ENCODE measurements at places on chromosomes 7 and 10.

DNA sequence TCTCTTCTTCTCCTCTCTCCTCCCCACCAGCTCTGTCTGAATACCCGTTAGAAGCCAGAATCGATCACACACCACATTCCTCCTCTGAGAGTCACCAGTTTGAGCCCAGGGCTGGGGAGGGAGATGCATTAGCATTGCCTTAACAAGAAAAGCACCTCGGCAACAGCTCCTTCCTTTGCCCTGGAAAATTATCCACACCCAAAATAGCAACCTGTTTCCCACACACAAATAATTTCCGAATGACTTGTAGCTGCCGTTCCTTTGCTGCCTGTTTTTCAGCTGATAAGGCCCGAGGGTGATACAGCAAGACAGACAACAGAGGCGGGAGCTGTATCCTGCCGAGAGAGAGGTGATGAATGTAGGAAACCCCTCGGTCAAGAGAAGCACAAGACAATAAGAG, 91.3 kb downstream of the CPXM2 start:
- no peaks in the 10 kb centered on the region for H3K36me3 ChIP-seq
- DNase-seq = no peak
- H3K27ac ChIP-seq = no peak overlapping the region
- H3K4me3 ChIP-seq = no peak overlapping the region

- no peak overlapping the region for H3K4me3 ChIP-seq
- no peaks in the 10 kb centered on the region for H3K36me3 ChIP-seq
- H3K4me1 ChIP-seq = no peaks in the 10 kb centered on the region
These were observed 74.8 kb upstream of the PALS2 start for GRCh38 chr7:24498439-24498838.

- H3K27ac ChIP-seq = peak overlapping the region; percentile 40
- H3K4me3 ChIP-seq = peak overlapping the region; percentile 38
- no peaks in the 10 kb centered on the region for H3K27me3 ChIP-seq
- DNase-seq = peak; percentile 53
These were observed 162.9 kb downstream of the SH3PXD2A start for GRCh38 chr10:103692436-103692951.

DNA sequence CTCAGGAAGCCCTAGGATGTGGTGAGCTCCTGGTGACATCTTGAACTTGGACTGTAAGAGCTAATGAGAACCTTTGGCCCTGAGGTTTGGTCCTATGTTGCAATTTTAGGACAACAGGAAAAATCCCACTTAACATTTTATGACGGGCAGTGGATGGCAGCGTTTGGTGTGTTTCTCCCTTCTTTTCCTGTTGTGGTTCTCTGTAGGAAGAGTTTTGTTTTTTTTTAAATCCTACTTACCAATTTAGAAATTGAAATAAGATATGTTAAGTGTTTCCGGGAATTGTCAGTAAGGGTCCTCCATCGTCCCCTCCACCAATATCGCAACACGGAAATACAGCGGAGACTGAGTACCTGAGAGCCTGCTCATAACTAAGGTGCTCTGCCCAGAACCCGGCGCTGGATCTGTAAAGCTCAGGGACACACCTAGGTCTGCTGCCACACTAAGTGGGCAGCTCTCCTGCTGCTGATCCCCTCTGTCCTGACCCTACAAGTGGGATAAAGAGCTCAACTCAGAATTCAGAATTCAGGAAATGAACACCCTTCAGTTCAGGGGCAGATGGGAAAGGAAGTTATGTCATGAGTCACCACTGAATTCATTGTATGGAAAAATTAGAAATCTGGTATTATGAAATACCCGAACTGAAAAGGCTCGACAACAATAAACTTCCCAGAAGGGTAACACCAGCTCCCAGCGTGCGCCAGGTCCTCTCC, 9.1 kb upstream of the PROSER2 start:
- no peak overlapping the region for H3K4me3 ChIP-seq
- no peak for DNase-seq
- H3K27ac ChIP-seq = no peak overlapping the region
- no peaks in the 10 kb centered on the region for H3K27me3 ChIP-seq

GRCh38 chr7:37352251-37352880, 96.3 kb downstream of the ELMO1 start:
- no peak for DNase-seq
- peaks cover 7% of the 10 kb centered on the region for H3K4me1 ChIP-seq
- no peaks in the 10 kb centered on the region for H3K36me3 ChIP-seq
- H3K27me3 ChIP-seq = no peaks in the 10 kb centered on the region
- H3K27ac ChIP-seq = no peak overlapping the region

- no peaks in the 10 kb centered on the region for H3K27me3 ChIP-seq
- no peaks in the 10 kb centered on the region for H3K4me1 ChIP-seq
- H3K27ac ChIP-seq = no peak overlapping the region
- DNase-seq = no peak
These were observed 125.1 kb downstream of the SFMBT2 start for GRCh38 chr10:7285522-7286322.
